Cerebellar nuclear complex (tissue), 1 donor: ENCODE measurements at places on chromosomes 11 and 22.

DNA sequence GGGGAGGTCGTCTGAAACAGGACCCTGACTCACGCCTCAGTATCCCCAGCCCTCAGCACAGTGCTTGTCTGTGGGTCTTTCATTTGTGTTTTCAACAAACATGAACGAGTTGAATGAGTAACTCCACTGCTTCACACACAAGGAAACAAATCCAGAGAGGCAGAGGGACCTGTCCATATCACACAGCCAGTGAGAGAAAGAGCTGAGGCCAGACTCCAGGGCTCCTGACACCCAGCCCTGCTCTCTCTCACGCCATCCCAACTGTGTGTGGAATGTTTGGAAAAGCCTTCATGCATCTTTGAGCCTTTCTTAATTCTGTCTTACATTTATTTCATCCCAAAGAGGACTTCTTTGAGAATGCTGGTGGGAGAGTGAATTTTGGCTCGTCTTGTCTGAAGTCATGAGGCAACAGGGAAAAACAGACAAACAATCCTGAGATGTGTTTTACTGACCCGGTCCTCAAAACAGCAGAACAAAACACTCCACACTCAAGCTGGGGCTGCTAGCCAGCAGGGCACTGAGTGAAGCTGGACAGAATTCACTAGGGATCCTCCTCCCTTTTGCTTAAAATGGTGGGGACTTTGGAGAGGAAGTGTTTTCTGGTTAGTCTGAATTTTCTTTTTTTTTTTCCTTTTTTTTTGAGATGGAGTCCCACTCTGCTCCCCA, 19.7 kb upstream of the ALG8 start:
- DNase-seq, result no peak

GRCh38 chr11:37450613-37451012, 852.6 kb upstream of the RAG2 start:
- no peak for DNase-seq

DNA sequence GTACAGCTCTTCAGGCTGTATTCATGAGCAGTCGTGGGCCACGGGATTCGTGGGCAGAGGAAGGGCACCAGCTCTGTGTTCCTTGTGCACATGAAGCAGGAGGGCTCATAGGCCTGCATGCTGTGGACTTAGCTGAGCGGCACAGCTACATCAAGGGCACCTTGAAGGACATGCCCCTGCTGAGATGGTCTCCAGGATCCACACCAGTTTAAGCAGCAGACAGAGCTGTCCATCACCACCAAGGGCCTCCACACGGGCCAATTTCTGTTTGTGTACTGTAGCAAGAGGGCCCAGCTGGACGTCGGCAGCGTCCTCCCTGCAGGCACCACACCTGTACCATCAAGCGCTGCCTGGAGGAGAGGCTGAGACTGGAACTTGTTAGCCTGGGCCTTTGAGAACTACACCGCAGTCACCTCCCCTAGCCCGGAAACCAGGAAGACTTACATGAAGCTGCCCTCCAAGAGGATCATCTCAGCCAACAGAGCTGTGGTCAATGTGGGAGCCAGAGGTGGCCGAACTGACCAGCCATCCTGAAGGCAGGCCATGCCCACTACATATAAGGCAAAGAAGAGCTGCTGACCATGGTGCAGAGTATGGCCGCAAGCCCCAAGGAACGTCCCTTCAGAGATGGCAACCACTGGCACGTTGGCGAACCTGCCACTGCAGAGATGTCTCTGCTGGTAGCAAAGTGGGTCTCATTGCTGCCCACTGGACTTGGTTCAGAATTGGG, 32.7 kb upstream of the GNB1L start:
- no peak for DNase-seq

GRCh38 chr11:89521294-89521693, 30.1 kb upstream of the NOX4 start:
- no peak for DNase-seq

DNA sequence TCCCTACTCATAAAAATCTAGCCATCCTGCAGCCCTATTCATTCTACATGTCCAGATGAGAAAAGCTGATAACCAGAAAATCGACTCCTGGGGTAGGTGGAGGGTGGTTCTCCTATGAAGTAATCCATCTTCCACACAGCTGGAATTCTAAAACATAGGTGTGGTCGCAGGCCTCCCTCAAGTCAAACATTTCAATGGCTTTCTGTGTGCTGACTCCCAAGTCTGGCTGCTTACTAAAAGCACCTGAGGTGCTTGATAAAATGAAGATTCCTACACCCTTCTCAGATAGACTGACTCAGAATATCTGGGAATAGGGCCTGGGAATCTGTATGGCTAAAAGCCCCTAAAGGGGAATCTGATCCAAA, 26.1 kb downstream of the IRAG1 start:
- no peak for DNase-seq
